Stimulated activated CD8-positive, alpha-beta memory T cell treated with anti-CD3 and anti-CD28 coated beads, Interleukin-7, amount 100 ng/mL, for 1 hour (primary cell): ENCODE measurements at places on chromosomes 7 and 10.

DNA sequence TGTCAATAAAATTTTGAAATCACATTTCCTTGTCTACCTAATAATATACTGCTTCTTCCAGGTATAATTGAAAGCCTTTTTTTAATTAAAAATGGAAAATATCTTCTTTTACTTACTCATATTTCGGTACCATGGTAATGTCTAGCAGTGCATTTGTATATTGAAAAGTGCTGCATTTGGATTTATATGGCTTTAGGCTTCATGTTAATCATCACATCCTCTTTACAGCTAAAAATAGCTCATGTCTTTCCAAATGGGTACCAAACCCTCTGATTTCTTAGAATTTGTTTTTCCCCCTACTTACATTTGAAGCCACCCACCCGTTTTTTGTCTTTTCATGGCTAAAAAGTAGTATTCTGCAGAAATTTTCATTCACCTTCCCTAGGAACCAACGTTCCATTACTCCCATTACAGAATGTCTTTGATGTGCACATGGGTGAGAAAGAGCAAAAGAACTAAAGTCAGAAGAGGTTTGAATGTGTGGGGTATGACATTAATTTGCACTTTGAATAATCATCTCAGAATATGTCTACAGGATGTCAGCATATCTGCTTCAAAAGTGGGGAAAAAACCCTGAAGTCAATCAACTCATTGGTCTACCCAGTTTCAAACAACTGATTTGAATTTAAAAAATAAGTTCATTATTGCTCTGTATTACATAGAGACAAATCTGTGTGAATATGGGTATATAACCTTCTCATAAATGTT lies 935.9 kb downstream of the GATA3 start:
- DNase-seq = no peak

DNA sequence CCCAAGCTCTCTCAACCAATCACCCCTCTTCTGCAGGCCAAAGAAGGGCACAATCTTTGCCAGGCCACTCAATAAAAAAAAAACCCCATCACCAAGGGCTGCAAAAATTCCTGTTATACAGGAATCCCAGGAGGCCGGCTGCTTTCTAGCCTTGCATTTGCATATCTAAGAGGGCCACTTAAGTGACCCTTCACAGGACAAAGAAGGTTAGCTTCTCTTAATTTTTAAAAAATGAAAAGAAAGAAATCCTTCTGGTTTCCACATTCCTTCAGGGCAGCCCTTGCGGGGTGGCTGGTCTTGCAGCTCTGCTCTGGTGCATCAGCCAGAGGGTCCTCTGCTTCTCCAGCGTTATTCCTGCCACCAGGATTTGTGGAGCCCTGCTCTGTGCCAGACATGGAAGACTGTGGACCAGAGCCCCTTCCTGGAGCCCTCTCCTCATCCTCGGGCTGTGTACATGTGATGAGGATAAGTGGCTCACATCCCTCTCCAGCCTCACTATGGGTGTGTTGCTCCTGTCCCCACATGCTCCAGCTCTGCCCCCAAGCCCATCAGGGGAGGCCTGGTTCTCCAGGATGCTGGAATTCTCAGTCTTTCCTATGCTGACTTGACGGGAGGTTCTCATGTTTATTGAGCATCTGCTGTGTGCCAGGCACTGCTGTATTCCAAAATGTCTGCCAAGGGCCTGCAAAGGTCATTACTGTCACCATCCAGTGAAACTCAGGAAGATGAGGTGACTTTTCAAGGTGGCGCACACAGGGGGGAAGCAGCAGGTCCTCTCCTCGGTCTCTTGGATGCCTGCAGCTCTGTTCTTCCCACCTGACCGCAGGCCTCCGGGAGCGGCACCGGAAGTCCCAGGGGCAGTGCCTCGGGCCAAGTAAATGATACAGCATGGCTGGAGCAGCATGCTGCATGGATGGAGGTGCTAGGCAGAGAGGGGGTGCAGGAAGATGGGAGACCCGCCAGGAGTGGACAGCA lies 67.7 kb downstream of the ARHGAP22 start:
- DNase-seq = no peak

DNA sequence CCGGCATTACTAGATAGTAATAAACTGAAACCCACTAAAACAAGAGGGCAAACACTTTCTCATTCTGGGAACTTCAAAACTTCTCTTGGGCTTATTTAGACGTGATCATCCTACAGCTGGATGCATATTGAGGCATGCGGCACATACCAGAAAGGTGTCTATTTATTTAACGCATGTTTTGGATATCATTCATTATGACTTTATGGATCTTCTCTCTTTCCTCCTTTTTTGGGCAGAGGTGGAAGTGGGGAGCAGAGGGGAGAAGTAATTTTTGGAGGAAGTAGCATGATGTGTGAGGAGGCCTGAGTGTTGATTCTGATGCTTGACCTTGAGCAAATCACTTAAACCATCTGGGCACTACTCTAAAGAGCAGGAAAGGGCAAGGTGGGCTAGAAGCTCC lies 270.6 kb downstream of the TRIL start:
- no peak for DNase-seq

- no peak for DNase-seq
Observed at GRCh38 chr10:44422570-44423101, 37.7 kb upstream of the CXCL12 start.

- DNase-seq = no peak
Observed at GRCh38 chr10:43038783-43039623, 37.9 kb upstream of the RET start.

GRCh38 chr7:4769761-4770160 lies 5.7 kb upstream of the AP5Z1 start:
- DNase-seq = no peak

- DNase-seq = no peak
Observed at GRCh38 chr7:113664867-113665266, 253.9 kb downstream of the PPP1R3A start.

GRCh38 chr7:8320174-8320573 lies 58.2 kb upstream of the ICA1 start:
- DNase-seq = no peak
